Umbilical cord (tissue), 2 donors: ENCODE measurements at places on chromosomes 2 and 18. TPM values are rescaled to one million over a fixed set of nuclear protein-coding genes. Genes with fewer than 3 reads are reported as not detected.

The LAMA1 gene
- total RNA-seq = 8.4 TPM

The RAB6C gene
- 1.9 TPM for total RNA-seq

The SPP2 gene
- total RNA-seq = not detected

The MDH1B gene
- 6.3 TPM for total RNA-seq

The ALK gene
- 1.2 TPM for total RNA-seq

The IGFBP5 gene
- total RNA-seq = 152 TPM

The CXCR2 gene
- 1.7 TPM for total RNA-seq

The WDR43 gene
- 52.0 TPM for total RNA-seq

The LAMA3 gene
- 50.6 TPM for total RNA-seq

The SMAD4 gene
- total RNA-seq = 92.9 TPM

The VIT gene
- total RNA-seq = 3.9 TPM

The MARCHF4 gene
- 1.9 TPM for total RNA-seq

The DGKD gene
- total RNA-seq = 18.8 TPM

The AFTPH gene
- total RNA-seq = 53.7 TPM

The SOX11 gene
- total RNA-seq = 10.1 TPM

The PRKAG3 gene
- not detected for total RNA-seq

The RNF144A gene
- 5.8 TPM for total RNA-seq

The NPHP1 gene
- 14.7 TPM for total RNA-seq

The NCKAP5 gene
- total RNA-seq = 7.9 TPM
